Daoy (cell line): ENCODE measurements at places on chromosomes 2 and 18.
A peak's percentile ranks its signal among the peaks of the same experiment; 100 is the strongest.

DNA sequence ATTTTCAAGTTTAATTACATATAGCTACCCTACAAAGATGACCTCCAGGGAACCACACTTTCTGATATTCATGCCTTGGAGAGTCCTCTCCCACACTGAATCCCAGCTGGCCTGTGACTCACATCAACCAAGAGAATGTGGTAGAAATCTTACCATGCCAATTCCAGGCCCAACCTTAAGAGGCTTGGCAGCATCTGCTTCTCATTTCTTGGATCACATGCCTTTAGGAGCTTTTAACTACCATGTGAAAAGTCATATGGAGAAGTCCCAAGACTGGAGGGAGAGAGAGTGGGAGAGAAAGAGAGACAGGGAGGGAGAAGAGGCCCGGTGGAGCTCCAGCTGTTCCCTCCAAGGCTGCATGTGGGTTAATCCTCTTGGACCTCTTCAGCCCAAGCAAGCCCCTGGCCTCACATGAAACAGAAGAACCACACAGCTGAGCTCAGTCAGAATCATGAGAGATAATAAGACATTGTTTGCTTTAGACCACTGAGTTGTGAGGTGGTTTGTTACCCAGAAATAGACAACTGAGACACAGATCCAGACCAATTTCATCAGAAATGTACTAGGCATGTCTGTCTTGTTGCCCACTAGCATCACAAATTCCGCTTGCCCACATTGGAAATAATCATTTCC lies 190.7 kb downstream of the MTCL1 start:
- peak; percentile 50 for DNase-seq

DNA sequence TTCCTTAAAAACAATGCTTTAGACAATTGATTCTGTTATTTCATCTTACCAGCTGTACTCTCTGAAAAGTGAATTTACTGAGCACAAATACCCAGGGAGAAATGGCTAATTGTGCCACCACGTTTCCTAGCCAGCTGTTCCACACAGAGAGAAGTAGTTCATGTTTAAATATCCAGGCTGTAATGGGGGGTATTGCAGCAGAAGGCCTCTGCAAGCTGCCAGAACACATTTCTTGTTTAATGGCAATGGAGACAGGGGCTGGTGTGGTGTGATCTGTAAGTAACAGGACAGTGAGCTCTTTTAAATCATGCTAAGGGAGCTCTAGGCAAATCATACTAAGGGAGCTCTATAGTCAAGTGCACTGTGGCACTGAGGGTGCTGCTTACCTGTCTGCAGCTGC lies 809.2 kb downstream of the CNTNAP5 start:
- DNase-seq, result no peak

- DNase-seq, result peak; percentile 89
Observed at GRCh38 chr2:84906900-84907714, 1.7 kb downstream of the TMSB10 start.

DNA sequence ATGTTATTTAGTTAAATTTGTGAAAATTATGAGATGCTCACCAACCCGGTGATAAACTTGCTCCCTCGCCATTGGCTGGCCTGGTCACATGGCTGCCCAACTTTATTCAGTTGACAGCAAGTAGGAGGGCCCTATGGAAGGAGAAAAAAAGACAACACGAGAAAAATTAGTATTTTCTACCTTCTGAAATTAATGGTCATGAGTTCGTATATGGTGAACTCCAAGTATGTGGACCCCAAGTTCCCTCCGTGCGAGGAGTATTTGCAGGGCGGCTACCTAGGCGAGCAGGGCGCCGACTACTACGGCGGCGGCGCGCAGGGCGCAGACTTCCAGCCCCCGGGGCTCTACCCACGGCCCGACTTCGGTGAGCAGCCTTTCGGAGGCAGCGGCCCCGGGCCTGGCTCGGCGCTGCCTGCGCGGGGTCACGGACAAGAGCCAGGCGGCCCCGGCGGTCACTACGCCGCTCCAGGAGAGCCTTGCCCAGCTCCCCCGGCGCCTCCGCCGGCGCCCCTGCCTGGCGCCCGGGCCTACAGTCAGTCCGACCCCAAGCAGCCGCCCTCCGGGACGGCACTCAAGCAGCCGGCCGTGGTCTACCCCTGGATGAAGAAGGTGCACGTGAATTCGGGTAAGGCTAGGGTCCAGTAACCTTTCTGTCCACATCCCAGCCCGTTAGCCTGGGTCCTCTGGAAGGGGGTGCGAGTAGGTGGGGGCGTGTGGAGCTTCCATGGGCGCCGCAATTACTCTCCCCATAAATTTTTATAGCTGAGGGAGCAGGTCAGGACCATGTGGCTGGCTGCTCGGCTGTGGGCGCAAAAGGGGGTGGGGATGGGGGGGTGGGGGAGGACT lies at the start of gene HOXD4:
Gene HOXD4 (plus strand): TSS at position 109 of the 846 bp plus-strand sequence. CDS start 84 bp downstream, at position 193.
- DNase-seq, result no peak

DNA sequence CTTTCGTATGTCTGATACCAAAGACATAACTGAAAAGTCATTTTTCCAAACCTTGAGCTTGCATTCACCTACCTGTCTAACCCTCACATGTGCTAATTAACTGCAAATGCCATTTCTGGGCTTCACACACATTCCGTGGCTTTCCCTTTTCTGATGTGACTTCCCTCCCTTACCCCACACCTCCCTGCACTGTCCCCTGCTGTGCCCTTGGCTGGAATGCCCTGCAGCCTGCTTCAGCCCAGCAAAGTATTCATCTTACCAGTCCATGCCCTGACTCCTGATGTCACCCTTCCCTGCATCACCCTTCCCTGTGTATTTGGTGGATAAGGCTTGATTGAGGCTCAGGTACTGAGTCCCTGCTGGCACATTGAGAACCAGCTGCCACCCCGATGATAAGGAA lies 12.2 kb downstream of the RETSAT start:
- DNase-seq, result no peak

GRCh38 chr2:223563462-223563861 lies 38.7 kb downstream of the SCG2 start:
- peak; percentile 86 for DNase-seq

DNA sequence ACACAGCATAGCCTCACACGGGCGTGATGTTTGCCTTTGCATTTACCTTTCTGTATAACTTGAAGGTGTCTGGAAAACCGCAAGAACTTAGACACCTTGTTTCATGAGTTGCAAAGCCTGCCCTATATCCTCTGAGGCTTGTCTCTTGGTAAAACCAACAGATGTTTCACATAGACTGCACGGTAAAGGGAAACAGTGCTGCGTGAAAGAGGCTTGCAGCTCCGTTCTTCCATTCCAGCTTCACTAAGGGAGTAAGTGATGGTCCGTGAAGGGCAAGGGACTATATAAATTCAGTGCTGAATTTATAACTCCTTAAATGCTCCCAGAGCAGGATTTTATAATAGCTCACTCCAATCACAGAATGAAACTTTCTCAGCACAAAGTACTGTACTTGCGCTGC lies 360.5 kb downstream of the SOX11 start:
- no peak for DNase-seq

- DNase-seq, result no peak
Observed at GRCh38 chr2:885230-886071, 65.2 kb upstream of the SNTG2 start.

DNA sequence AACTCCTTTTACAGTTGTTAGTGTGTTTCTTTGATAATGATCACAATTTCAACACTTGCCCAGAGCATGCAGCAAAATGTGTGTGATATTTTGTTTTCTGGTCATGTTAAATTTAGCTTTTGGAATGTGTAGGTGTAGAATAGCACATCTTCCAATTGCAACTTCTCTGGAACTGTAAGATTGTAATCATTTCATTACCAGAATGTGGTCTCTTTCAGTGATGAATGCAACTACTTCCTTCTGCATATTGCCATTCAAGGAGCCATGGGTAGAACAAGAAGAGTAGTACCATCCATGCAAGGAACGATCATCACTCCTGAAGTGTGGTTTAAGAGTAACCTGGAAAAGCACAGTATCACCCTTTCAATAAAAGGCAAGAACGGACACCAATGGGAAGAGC lies 548.8 kb upstream of the ZNF804A start:
- DNase-seq, result no peak

- DNase-seq, result peak; percentile 9
Observed at GRCh38 chr2:223315813-223316212, 263.8 kb downstream of the KCNE4 start.
